ENCODE measurements at places on chromosomes 3 and 15.

DNA sequence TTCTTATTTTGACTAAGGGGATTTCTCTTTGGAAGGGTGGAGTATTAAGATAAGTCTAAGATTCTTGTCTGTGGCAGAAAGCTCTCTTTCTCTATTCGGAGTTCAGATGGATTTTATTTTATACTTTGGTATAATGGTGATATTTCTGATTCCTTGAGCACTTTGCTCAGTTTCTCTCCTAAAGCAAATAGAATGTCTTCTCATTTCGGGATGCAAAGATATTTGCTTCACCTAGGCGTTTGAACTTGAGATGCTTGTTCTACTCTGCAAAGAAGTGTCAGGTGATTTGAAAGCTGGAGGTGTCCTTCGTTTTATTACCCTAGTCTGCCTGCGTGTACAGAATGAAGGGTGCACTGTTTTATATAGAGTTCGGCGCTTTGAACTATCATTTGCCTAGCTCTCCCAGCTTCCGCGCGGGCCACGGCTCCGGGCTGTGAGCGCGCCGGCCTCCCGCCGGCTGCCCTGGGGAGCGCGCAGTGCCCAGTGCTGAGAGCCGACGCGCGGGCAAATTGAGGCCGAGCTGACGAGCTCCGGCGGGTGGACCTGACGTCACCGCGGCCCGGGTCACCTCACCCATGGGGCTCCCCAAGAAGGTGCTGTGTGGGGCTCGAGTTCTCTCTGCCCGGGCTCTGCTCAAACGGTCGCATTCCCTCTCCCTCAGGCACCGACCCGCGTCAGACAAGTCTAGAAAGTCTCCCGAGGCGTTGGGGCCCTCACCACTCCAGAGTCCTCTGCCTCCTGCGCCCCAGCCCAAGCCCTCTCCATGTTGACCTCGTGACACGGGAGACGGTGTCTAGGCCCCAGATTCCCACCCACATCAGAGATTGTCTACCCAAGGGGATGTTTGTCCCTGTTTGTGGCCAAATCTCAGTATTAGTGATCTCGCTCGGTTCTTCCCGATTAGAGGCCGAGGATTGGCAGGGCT, 7.5 kb downstream of the SOX2 start:
- ATAC-seq, result peak; percentile 42

DNA sequence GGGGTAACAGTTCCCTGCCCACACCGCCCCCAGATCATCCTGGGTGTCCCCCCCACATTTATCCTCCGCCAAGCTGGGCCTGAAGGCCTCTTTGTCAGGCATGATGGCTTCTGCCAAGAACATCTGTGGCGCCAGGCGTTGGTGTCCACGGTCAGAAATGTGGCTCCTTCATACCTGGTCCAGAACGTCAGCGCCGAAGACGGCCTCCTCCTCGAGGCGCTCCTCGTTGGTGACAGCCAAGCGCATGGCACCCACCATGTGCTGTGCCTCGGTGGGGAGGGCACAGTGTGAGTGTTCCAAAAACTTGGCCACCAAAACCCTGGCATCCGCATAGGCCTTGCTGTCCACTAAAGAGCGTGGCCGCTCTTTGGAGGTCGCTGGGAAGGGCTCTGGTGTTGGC, 146.5 kb downstream of the NSMCE3 start:
- ATAC-seq, result no peak

GRCh38 chr15:77023576-77024272, 28.8 kb downstream of the PSTPIP1 start:
- no peak for ATAC-seq

GRCh38 chr3:64405211-64405835, 180.1 kb upstream of the PRICKLE2 start:
- ATAC-seq, result no peak

Measured in gastroesophageal sphincter (tissue), 4 donors.